NT2/D1 (cell line): ENCODE measurements at places on chromosomes 16 and 17.

GRCh38 chr17:21549107-21549687 lies 143.1 kb upstream of the KCNJ18 start:
- DNase-seq = no peak

- no peak for DNase-seq
Measured at GRCh38 chr17:42681976-42682721, at the start of gene CNTNAP1. CNTNAP1 (plus strand) TSS chr17:42682531; CDS start chr17:42682830, 299 bp downstream.

- DNase-seq = no peak
Measured at GRCh38 chr16:51399908-51400670, 249.0 kb upstream of the SALL1 start.

DNA sequence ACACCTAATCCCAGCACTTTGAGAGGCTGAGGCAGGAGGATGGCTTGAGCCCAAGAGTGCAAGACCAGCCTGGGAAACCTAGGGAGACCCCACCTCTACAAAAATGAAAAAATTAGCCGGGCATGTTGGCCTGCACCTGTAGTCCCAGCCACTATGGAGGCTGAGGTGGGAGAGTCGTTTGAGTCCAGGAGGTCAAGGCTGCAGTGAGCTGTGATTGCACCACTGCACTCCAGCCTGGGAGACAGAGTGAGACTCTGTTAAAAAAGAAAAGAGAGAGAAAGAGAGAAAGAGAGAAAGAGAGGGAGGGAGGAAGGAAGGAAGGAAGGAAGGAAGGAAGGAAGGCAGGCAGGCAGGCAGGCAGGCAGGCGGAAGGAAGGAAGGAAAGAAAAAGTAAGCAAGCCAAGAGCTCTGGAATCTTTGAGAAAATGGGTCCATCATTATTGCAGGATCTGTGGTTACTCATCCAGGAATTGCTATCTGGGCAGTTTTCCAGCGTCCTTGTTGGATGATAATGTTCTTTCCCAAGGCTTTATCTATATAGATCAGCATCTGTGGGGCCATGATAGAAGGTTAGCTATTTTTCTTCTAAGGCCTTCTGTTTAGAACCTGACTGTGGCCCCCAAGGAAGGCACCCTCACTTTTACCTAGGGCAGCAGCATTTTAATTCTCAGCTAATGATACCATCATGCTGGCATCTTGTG lies 533.2 kb upstream of the CDH5 start:
- DNase-seq = no peak

DNA sequence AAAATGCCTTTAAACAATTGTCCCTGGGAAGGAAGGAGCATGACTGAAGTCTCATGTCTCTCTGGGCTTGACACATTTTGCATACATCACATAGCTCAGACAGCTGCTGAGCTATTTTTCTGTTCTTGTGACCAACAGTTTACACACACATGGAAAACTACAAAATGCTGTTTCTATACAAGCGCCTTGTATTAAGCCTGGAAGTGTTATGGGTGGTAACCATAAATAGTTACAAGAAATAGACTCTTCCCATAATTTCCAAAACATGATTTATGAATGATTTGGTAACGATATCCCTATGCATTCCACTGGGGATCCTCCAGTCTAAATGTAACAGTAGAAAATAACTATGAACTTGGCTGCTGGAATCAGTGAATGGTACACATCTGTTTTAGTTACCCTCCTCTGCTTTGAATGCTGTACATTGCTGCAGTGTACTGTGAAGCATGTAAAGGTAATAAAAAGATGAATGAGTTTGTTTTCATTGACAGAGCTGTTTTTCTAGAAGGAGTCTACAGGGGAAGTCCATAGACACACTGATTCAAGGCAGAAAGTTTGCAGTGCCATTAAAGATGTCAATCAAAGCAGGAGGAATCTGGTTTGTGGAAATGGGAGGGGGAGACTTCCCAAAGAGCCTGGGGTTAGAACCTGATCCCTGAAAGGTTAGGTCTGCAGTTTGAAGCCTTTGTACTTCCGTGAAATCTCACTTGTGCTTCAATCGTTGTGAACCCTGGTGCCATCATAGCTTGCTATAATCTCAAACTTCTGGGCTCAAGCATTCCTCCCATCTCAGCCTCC lies 5.0 kb downstream of the ACSF2 start:
- DNase-seq = no peak

GRCh38 chr16:54362591-54363206 lies 76.1 kb upstream of the IRX3 start:
- no peak for DNase-seq

DNA sequence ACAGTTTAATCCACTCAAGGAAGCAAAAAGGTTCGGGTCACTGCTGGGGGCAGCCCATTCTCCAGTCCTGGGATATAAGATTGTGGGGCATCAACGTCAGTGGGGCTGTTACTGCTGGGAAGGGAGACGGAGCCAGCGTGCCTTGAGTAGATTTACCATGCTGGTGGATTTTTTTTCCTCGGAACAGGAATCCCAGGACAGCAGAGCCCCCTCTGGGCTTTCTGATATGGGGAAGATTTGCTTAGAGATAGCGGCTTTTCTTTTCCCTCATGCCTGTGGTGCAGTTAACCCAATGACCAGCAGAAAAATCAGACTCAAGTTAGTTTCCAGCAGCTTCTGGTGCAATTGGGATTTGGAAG lies 35.4 kb downstream of the WSCD1 start:
- DNase-seq = no peak

DNA sequence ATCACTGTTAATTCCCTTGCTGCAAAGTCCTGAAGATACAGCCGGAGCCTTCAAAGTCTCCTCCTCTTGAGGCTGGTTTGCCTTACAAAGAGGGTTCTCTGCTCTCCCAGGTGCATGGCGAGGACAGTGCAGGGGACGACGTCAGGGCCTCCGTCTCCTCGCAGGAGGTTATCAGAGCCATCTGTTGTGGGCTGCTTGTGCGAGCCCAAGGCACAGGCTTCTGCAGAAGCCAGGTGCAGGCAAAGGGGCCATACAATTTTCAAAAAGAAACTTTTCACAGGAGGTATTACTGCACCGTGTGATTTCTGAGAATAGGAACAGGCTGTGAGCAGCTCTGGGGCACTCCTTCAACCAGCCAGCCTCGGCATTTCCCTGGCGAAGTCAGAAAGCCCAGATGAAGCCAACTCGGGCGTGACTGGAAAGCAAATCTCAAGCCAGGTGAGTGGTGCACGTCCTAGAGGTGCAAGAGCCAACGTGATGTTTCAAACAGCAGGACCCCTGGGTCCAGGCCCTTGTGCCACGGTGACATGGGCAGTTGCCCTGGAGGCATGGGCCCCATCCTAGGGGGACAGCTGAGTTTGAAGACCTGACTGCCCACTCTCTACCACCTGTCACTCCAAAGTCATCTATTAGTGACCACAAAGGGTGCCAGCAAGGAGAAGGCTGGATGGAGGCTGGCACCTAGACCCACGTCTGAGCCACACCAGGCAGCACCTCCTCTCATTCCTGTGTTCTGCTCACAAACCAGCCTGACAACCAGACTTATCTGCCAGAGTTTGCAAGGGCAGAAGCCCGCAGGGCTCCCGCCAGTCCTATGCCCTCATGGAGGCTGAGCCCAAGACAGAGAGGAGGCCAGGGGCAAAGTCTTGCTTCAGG lies 68.6 kb downstream of the SMPD3 start:
- DNase-seq = no peak

DNA sequence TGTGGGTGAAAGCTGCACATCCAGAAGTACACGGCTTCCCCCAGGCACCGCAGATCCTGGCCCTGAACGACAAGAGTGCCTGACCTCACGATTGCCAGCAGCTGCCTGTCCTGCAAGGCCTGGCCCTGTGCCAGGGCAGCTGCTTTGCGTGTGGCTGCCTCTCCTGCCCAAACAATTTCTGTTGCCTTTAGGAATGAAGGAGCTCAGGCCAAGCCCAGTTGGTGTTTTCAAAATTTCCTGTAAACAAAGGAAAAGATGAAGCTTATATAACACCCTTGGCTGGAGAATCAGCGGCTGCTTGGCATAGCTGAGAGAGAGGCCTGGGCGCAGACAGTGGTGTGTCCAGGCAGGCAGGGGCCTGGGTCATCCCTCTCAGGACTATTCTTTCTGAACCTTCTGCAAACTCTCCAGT lies 11.7 kb upstream of the SLC47A2 start:
- DNase-seq = no peak

DNA sequence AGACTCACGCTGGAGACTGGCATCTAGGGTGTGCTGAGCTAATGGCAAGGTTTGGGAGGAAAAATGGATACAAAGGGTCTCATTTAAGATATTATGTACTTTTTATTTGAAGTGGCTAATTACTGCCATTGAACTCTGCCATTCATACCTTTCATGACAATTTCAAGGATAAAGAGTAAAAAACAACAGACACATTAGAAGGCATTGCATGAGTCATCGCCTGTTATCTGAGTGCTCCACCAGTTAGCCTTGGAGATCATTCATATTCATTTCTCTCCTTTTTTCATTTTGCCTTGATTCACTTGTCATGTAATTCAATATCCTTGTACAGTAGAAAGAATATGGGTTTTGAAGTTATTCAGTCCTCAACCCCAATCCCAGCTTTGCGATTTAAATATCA lies 109.5 kb downstream of the CDH8 start:
- no peak for DNase-seq

DNA sequence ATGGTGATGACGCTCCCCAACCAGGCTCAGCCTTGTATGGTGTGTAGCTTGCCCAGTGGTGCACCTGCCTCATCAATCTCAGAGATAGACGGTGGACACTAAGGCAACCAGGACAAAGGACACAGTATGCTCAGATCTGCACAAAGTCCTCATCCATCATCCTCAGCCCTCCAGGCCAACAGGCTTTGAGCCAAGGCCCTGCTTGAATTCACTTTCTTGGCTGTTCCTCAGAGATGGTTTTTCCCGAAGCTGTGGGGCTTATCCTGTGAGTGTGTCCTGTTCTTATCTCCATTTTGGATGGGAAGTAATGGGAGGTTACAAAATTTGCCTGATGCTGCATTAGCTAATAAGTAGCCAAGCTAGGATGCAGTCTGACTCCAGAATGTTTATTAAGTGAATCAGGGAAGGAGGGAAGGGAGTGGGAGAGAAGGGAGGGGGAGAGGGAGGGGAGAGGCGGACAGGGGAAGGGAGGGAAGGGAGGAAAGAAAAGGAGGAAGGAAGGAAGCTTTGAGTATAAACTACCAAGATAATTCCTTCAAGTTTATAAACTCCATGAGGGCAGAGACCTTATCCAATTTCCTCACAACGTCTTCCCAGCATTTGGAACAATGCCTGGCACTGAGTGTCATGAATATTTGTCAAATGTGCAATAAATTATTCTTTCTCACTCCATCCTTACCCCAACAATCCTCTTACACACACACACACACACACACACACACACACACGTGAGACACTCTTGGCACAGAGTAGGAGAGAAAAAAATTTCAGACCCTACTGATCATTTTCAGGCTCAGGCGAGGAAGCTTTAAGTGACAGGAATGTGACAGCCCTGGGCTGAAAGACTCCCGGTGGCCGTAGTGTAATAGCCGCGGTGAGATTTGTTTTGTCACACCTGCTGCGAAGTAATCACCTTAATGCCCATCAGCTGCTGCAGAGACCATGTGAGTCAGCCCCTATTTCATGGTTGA lies 84.3 kb downstream of the BMERB1 start:
- DNase-seq = no peak

DNA sequence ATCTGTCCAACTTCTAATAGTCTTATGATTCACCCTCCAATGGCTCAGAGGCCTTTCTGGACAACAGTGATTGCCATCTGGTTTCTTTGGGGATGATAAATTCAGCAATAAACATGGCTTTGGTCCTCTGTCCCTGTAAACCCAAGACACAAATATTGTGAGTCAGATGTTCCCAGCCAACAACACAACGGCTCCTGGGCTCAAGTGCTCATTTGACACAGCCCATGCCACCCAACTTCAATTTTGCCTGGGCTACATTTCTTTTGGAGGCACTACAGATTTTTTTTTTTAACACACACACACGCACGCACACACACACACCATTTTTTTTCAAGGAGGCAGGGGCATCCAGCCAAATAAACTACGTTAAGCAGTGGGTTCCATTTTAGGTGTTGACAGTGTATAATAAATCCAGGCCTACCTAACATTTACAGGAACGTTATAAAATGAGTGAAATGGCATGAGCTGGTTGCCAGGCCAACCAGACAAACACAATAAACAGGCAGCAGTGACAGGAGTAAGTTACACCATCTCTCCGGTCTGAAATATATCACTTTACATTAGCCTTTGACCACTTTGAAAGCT lies 939.9 kb upstream of the SOX9 start:
- DNase-seq = no peak
